Activated CD4-positive, alpha-beta T cell treated with anti-CD3 and anti-CD28 coated beads, Interleukin-2, amount 50 U/mL, for 48 hours (primary cell): ENCODE measurements at places on chromosomes 2 and 18.

DNA sequence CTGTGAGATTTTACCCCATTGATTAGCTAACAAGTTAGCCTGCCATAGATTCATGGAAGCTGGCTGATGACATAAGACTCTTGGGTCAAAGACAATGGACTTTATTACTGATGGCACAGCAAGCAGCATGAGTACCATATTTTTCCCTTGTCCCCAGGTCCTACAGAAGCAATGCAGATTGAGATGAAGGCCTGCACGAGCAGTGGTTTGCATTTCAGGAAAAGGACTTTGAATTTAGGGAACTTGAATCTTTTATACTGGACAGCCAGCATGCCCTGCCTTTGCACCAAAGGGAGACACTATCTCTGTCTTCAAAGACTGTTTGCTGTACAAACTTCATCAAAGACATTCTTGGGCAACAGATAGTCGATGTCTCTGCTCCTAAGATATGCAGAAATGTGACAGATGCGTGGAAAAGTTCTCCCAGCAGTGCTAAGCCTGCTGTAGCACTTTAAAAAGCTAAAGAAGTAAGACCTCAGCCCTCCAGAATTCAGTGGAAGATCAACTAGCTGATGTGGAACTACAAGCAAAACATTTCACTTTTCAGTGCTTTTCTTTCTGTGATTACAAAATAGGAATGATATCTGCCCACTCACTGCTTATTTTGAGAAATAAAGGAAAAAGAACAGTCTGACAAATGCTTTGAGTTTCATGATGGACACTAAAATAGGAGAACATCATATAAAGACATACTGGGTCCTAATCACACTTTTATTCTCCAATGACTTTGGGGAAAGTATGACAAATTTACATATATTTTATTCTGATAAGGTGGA, 44.4 kb upstream of the TANK start:
- no peak for DNase-seq

GRCh38 chr18:36314754-36315153, 17.2 kb downstream of the FHOD3 start:
- DNase-seq = no peak

DNA sequence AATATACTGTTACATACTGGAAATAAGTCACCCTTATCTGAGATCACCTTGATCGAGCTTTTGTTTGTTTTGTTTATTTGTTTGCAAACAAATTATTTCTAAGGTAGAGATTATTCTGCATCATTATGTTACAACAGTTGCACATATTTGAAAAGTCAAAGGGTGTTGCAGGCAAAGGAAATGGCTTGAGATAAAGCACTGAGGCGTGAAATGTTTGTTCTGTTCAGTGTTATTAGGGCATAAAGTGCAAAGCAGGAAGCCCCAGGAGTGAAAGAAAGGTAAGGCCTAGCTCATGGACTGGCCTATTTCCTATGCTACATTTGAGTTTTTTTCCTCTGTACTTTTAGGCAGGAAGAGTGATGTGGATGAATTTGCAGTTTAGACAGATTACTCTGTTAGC, 1815.6 kb upstream of the LRRTM1 start:
- no peak for DNase-seq

DNA sequence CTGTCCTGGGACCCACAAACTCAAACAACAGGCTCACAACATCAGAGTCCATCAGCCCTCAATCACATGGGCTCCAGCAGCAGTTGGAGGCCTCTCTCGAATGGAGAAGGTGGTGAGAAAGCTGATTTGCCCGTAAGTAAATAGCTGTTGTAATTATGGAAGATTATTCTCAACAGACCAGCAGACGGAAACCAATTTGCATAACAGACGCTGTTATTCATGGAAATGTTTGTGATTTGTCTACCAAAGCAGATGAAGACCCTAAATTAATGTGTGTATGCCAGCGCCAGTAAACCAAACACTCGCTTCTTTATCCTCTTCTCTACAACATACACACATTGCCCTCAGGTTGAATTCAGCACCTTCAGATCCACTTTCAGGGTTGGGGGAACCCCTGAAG, 23.4 kb upstream of the GALNT14 start:
- DNase-seq = no peak

DNA sequence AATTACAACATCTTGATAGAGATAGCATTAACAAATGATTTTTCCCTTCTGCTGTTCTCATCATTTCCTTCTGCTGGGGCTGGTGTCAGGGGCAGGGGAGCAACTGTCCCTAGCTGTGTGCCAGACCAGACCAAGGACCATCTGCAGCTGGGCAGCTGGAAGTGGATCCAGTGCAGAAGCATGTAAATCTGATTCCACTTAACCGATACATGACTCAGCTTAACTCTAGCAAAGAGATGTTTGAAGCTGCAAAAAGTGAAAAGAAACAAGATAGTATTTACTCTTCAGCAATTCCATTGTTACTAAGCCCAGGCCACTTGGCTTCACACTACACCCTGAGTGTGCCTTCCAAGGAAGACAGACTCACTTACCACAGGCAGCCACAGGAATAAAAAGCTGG, 151.1 kb downstream of the GALNT1 start:
- DNase-seq = no peak

DNA sequence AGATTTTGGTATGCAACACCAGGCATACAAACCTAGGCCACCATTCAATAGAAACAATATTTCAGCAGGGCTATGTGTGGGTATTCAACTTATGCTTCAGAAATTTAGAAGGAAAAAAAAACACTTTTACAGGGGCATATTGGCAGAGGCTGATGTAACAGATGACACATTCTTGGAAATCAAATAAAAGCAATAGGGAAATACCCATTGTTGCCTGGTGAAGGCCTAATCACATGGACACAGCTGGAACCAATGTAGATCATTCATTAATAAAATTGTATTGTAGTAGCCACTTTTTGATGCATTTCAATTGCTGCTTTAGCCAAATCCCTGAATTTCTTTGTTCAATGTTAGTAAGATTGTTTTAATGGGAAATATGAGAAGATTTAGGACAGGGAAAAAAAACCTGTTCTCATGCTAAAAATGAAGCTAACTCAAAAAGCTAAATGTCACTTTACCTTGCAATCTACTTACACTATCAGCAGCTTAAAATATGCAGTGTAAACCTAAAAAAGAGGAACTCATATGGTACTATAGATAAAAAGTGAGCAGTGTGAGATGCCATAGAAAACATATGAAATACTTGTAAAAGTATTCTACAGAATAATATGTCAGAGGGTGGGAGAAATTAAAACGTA, 289.4 kb downstream of the ZEB2 start:
- DNase-seq = no peak
